ENCODE measurements at places on chromosomes 3 and 15. TPM values are rescaled to one million over a fixed set of nuclear protein-coding genes. Genes with fewer than 3 reads are reported as not detected.

GRCh38 chr15:88529021-88529630 is 17.4 kb downstream of the DET1 start:
- no peak for ATAC-seq

RAD18 gene
- total RNA-seq, result 45.6 TPM

PGBD4 gene
- total RNA-seq, result 2.9 TPM

DNA sequence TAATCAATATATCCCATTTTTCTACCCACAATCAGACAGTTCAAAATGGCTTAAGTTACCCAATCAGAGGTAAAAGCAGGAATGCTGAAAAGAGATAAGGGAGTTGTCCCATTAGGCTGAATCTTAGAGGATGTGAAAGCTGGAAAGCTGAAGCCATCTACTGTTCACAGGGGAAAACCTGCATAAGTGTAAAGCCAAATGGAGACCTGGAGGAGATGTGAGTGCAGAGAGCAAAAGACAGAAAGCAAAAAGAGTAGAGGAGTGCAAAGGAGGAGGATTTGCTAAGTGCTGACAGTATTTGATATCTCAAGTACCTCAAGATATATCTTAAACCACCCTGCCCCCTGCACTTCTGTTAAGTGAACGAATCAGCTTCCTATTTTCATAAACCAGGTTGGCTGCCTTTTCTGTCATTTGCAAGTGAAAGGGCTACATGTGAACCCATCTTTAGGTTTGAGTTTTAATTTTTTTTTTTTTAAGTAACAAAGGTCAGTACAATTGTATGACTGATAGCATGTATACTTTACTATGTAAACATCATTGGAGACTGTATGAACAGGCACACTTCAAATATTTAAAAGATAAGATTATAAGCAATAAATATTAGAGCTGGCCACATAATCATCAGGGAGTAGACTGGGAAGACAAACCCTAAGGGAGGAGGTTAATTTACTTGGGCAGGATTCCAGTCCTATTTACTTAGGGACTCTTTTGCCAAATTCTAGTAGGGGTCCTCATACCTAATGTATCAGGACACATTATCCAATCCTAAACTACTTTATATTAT is 22.8 kb upstream of the P2RY1 start:
- ATAC-seq, result no peak

DNA sequence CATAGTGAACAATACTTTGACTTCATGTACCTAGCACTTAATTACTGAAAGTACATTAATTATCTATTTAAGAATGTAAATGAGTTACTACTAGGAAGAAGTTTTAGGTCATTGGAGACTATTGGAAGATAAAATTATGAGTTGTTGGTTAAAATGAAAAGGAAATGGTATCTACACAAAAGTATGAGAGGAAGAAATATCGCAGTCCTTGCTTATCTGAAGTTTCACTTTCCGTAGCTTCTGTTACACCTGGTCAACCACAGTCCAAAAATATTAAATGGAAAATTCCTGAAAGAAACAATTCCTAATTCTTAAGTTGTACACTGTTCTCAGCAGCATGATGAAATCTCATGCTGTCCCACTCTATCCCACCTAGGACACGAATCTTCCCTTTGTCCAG is 57.8 kb downstream of the HACD2 start:
- no peak for ATAC-seq

- ATAC-seq, result no peak
Measured at GRCh38 chr3:113743006-113743630, 2.9 kb downstream of the NAA50 start.

GRCh38 chr3:154875142-154875541 is 205.0 kb upstream of the MME start:
- ATAC-seq, result no peak

Measured in activated T-helper 17 cell treated with anti-CD3 and anti-CD28 coated beads, Interleukin-2, amount 50 U/mL, for 72 hours (primary cell).